Stimulated activated CD4-positive, alpha-beta T cell treated with anti-CD3 and anti-CD28 coated beads, TNF-alpha, amount 100 ng/mL, for 24 hours (primary cell): ENCODE measurements at places on chromosomes 7 and 10.

GRCh38 chr7:1678081-1678543, 8.0 kb downstream of the ELFN1 start:
- DNase-seq, result no peak

- DNase-seq, result no peak
These were observed 16.0 kb downstream of the AKR1C8 start for GRCh38 chr10:5168897-5169420.

DNA sequence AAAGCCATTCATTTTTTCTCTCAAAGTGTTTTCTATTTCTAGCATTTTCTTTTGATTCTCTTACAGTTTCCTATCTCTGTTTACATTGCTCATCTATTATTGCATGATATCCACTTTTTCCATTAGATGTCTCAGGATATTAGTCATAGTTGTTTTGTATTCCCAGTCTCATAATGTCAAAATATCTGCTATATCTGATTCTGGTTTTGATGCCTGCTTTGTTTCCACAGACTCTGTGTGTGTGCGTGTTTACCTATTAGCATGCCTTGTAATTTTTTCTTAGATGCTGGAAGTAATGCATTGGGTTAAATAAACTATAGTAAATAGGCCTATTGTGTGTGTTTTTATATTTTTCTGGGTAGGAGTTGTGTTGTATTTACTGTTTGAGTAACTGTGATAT, 1126.3 kb downstream of the SORCS1 start:
- no peak for DNase-seq

GRCh38 chr7:1608318-1608717, 38.5 kb upstream of the PSMG3 start:
- DNase-seq, result no peak

GRCh38 chr10:116146372-116147140, 126.5 kb downstream of the GFRA1 start:
- DNase-seq, result no peak

DNA sequence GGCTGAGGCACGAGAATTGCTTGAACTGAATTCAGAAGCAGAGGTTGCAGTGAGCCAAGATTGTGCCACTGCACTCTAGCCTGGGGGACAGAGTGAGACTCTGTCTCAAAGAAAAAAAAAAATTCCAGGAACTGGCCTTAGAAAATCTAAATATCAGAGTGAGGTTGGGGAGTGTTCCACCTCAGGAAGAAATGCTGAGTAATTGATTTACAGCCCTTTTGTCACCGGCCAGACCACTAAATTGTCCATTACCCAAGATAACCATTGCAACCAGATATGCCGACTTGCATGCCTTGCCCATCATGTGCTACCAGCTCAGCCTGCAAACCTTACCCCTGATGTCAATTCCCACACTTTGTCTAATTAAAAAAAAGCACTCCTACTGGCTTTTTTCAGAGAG, 42.4 kb downstream of the CRCP start:
- no peak for DNase-seq

DNA sequence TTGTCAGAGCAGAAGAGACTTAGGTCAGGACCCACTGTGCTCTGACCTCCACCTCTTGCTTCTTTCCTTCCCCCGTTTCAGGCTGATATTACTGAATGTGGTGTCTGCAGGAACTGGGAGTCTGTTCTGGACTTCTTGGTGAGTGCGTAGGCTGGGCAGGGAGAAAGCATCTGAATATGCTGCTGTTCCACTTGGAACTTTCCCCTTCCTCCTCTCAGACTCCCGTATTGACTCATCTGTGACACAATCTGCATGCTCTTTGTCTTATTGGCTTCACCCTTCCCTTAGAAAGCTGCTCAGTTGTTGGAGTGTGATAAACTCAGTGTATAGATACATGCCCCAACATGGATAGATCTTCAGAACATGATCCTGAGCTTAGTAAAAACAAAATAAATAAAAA, 137.6 kb upstream of the HABP2 start:
- no peak for DNase-seq

GRCh38 chr7:47418601-47419309, 163.2 kb downstream of the TNS3 start:
- DNase-seq, result no peak

DNA sequence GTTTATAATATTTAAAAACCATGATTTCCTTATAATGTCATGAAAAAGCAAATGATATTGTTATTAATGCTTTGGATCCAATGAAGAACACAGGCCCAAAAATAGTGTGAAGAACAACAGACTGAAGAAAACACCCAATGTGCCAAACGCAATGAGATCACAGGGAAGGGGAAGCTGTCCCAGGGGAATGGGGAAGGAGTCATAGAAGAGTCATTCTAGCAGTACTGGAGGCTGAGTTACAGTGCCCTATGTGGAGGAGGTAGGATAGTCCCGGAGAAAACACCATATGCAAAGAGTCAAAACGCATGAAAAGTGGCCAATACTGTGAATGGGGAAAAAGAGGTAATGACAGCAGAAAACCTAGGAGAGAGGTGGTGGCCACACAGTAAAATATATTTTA, 50.9 kb downstream of the TPK1 start:
- DNase-seq, result no peak

GRCh38 chr10:944034-944831, 12.7 kb upstream of the LARP4B start:
- DNase-seq, result peak; percentile 24

- no peak for DNase-seq
These were observed 68.8 kb downstream of the DOCK4 start for GRCh38 chr7:112137141-112138101.

GRCh38 chr7:99539213-99539811, 12.6 kb downstream of the FAM200A start:
- no peak for DNase-seq

GRCh38 chr10:77892021-77892739, 34.4 kb downstream of the DLG5 start:
- no peak for DNase-seq
